ENCODE measurements at places on chromosomes 7 and 10.

DNA sequence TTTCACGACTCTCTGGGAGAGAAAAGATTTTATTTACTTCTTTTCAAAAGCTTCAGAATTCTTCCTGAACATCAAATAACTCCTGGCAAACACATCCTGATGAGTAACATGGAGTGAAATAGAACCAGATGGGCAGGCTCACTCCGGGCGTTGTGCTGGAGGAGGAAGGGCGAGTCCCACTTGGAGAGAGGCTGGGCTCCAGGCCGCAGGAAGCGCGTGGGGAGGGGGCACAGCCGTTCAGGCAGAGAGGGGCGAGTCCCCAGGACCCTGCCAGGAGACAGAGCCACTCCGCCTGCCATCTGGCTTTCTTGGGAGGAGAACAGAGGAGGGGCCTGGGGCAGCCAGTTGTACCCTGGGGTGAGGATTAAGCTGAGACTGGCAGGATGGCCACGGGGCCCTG, 265.9 kb upstream of the ZMIZ1 start:
- H3K4me1 ChIP-seq, result no peaks in the 10 kb centered on the region
- no peaks in the 10 kb centered on the region for H3K27me3 ChIP-seq
- no peaks in the 10 kb centered on the region for H3K36me3 ChIP-seq
- no peak overlapping the region for H3K4me3 ChIP-seq
- no peak overlapping the region for H3K27ac ChIP-seq

GRCh38 chr10:133440633-133441285, 13.0 kb upstream of the SCART1 start:
- no peaks in the 10 kb centered on the region for H3K36me3 ChIP-seq
- H3K4me3 ChIP-seq, result no peak overlapping the region
- no peak for DNase-seq
- H3K4me1 ChIP-seq, result peaks cover 53% of the 10 kb centered on the region
- H3K27me3 ChIP-seq, result no peaks in the 10 kb centered on the region

GRCh38 chr10:1567742-1568495, 169.4 kb downstream of the ADARB2 start:
- no peak for DNase-seq
- H3K36me3 ChIP-seq, result no peaks in the 10 kb centered on the region
- H3K4me3 ChIP-seq, result no peak overlapping the region
- H3K27me3 ChIP-seq, result no peaks in the 10 kb centered on the region
- no peak overlapping the region for H3K27ac ChIP-seq

DNA sequence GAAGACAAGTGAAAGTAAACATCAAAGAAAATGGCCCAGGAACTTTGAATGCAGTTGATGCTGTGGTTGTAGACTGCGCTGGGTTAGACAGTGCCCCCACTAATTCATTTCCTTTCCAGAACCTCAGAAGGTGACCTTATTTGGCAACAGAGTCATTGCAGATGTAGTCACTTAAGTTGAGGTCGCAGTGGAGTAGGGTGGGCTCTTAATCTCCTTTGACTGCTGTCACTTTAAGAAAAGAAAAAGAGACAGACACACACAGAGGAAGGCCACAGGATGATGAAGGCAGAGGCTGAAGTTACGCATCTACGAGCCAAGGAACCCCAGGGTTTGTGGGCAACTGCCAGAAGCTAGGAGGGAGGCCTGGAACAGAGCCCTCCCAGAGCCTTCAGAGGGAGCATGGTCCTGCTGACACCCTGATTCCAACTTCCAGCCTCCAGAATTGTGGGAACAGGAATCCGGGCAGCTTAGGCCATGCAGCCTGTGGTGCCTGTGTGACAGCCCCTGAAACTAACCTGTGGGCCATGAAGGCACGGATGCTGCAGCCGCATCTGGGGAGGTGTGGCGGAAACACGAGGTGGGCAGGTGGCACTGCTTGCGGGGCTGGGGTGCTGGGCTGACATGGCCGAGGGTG, 107.6 kb downstream of the PRKAG2 start:
- peaks cover 58% of the 10 kb centered on the region for H3K4me1 ChIP-seq
- H3K27ac ChIP-seq, result peak overlapping the region; percentile 68
- peak overlapping the region; percentile 33 for H3K4me3 ChIP-seq
- peaks cover 10% of the 10 kb centered on the region for H3K36me3 ChIP-seq
- DNase-seq, result peak; percentile 55

- DNase-seq, result no peak
- H3K27me3 ChIP-seq, result no peaks in the 10 kb centered on the region
- H3K36me3 ChIP-seq, result peaks cover 46% of the 10 kb centered on the region
- no peak overlapping the region for H3K4me3 ChIP-seq
Observed at GRCh38 chr10:49458869-49459268, 63.0 kb upstream of the DRGX start.

- no peak overlapping the region for H3K4me3 ChIP-seq
- H3K27me3 ChIP-seq, result no peaks in the 10 kb centered on the region
- no peak for DNase-seq
- H3K27ac ChIP-seq, result no peak overlapping the region
- H3K36me3 ChIP-seq, result no peaks in the 10 kb centered on the region
Observed at GRCh38 chr10:11397980-11398580, 213.4 kb downstream of the USP6NL start.

DNA sequence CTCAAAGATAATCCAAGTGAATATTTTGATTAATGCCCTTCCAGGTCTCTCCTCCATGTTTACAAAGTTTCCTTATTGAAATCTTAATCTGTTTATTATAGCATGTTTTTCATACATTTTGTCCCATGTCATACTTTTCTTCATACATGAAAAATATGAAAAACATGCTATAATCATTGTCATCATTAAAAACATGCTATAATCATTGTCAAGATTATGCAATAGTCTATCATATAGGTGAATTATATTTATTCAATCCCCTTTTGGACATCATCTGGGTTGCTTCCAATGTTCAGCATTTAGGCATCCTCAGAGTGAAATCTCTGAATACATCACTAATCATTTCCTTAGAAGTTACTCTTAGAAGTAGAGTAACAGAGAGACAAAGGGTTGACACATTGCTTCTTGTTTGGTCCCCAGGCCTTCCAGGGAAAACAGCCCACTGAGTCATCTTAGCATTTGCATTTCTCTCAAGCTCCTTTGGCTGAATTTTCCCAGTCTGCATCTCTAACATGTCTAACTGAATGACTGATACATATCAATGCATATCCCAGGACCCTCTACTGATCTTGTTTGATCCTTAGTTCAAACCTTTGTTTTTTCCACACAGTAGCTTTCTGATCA, 87.0 kb downstream of the SGMS1 start:
- H3K4me1 ChIP-seq, result peaks cover 15% of the 10 kb centered on the region
- DNase-seq, result no peak
- no peak overlapping the region for H3K27ac ChIP-seq
- H3K36me3 ChIP-seq, result no peaks in the 10 kb centered on the region
- no peaks in the 10 kb centered on the region for H3K27me3 ChIP-seq

- H3K4me1 ChIP-seq, result no peaks in the 10 kb centered on the region
- no peaks in the 10 kb centered on the region for H3K27me3 ChIP-seq
- H3K4me3 ChIP-seq, result no peak overlapping the region
- no peak overlapping the region for H3K27ac ChIP-seq
- DNase-seq, result no peak
- peaks cover 5% of the 10 kb centered on the region for H3K36me3 ChIP-seq
Observed at GRCh38 chr7:6167587-6168476, 104.6 kb downstream of the CYTH3 start.

DNA sequence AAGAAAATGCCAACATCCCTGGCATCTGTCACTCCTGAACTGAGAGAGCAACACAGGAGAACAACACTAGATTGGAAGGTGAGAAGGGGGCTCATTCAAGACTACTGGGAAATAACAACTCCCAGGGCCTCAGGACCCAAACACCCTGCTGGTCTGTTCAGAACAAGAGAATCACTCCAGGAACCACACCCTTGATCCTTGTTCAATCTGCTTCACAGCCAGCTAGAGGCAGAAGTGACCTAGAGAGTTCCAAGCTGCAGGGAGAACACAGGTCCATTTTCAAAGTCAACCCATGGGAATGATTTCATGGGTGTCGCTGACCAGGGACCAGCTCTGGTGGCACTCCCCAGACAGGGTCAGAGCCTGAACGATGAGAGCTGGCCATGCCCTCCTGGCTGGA, 42.3 kb downstream of the LRRC20 start:
- no peaks in the 10 kb centered on the region for H3K4me1 ChIP-seq
- no peak for DNase-seq

DNA sequence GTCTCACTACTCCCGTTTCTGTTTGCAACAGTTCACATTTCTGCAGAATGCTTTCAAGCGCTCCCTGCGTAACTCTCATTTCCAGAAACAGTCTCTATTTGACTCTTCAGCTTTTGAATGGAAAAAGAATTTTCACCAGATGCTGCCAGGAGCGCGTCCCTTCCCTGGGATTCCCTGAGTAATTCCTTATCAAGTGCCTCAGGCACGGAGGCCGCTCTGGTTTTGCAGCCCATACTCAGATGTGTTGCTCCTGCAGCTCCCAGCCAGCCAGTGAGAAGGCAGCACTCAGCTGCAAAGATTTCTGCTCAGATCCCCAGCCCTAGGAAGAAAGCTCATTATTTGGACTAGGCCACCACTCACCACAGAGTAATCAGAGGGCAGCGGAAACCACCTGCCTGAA, 161.1 kb upstream of the CHST15 start:
- H3K36me3 ChIP-seq, result no peaks in the 10 kb centered on the region
- no peak overlapping the region for H3K4me3 ChIP-seq
- DNase-seq, result no peak
- no peaks in the 10 kb centered on the region for H3K4me1 ChIP-seq
- H3K27me3 ChIP-seq, result no peaks in the 10 kb centered on the region

DNA sequence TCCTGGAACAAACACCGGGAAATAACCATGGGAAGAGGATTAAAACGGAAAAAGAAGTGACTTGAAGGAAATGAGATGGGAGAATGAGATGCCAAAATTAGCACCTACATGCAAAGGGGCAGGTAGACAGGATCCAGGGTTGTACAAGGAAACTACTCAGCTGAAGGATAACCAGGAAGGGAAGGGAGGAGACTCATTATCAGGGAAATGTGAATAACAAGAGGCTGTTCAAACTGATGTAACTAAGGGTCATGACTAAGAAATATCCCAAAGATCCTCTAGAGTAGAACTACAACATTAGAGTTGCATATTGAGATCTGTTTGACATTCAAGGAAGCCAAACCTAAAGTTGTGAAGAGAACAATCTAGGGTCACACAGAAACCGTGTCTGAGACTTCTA, 166.2 kb upstream of the SP8 start:
- no peak for DNase-seq
- H3K4me3 ChIP-seq, result no peak overlapping the region
- H3K4me1 ChIP-seq, result no peaks in the 10 kb centered on the region
- H3K27me3 ChIP-seq, result no peaks in the 10 kb centered on the region

DNA sequence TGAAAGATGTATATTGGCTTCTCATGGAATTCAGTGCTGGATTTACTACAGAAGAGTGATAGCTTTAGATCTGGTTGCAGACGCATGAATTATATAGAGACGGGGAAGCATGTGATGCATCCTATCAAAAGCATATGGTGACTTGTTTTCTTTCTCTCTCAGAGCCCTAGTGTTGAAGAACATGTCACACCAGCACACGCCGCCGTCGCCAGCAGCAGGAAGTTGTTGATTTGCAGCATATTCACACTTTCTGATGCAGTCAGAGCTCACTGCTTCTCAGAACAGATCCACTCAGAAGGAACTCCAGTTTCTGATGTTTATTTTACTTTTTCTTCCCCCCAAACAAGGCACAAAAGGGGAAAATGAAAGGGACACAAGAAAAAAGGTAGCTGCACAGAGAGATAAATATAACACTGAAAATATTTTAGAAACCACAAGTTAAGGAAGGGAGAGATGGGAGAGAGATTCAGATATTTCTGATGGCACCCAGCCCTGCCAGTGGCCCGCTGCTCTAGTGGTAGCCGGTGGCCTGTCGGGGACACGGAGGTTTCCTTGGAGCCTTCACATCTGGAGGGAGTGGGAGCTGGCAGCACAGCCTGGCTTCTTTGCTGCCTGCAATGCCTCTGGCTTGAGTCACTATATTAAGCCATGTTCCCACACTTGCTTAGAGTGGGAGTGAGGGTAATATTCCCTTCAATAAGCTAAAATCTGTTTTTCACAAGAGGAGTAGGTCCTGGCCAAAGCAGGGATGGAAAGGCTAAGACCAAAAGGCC, 123.2 kb downstream of the NRP1 start:
- H3K4me1 ChIP-seq, result peaks cover 9% of the 10 kb centered on the region
- no peaks in the 10 kb centered on the region for H3K36me3 ChIP-seq
- H3K27me3 ChIP-seq, result no peaks in the 10 kb centered on the region
- peak; percentile 49 for DNase-seq
- H3K27ac ChIP-seq, result no peak overlapping the region

DNA sequence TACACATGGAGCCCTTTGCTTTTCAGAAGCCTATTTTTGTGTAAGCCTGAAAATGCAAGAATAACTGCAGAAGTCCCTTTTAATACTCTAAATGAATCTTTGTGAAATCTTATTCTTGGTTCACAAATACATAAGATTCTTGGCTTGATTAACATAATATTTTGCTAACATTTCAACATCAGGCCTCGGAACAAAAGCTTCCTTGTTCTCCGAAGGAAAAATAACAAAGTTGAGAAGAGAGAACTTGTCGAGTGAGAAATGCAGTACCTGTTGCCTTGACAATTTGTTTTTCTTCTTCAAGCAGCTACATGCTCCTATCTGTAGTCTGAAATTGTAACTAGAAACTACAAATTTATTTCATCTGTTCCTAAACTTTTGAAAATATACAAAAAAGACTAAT, 8.5 kb downstream of the NT5C2 start:
- peaks cover 9% of the 10 kb centered on the region for H3K36me3 ChIP-seq
- H3K27ac ChIP-seq, result no peak overlapping the region
- H3K4me1 ChIP-seq, result peaks cover 23% of the 10 kb centered on the region
- no peak for DNase-seq

DNA sequence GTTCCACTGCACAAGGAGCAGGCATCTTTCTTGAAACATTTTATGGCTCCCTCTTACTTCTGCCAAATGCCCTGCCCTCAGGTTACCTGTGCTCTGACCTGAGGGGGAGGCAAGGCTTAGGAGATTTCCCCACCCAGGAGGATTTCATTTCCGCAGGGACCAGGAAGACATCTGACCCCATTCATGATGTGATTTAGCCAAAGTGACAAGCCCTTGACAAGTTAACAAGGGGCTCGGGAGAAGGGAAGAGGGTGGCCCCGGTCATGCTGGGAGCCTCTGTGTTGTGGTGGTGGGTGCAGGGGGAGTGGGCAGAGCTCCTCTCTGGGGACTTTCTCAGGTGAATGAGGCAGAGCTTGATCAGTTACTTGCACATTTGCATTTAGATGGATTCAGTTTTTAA, 18.9 kb downstream of the GIMAP5 start:
- no peaks in the 10 kb centered on the region for H3K36me3 ChIP-seq
- no peaks in the 10 kb centered on the region for H3K27me3 ChIP-seq
- DNase-seq, result no peak
- peak overlapping the region; percentile 19 for H3K4me3 ChIP-seq

DNA sequence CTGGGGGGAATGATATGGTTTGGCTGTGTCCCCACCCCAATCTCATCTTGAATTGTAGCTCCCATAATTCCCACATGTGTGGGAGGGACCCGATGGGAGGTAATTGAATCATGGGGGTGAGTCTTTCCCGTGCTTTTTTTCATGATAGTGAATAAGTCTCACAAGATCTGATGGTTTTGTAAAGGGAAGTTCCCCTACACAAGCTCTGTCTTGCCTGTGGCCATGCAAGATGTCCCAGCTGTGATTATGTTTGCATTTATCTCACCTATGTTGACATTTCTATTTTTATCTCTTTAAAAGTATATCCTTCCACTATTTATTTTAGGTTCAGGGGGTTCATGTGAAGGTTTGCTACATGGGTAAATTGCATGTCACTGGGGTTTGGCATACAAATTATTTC, 323.9 kb upstream of the GLI3 start:
- DNase-seq, result no peak
- no peaks in the 10 kb centered on the region for H3K36me3 ChIP-seq
- H3K27me3 ChIP-seq, result no peaks in the 10 kb centered on the region
- no peak overlapping the region for H3K27ac ChIP-seq

Data from CD4-positive, alpha-beta T cell (primary cell).